A172 (cell line): ENCODE measurements at places on chromosomes 6 and 20.

DNA sequence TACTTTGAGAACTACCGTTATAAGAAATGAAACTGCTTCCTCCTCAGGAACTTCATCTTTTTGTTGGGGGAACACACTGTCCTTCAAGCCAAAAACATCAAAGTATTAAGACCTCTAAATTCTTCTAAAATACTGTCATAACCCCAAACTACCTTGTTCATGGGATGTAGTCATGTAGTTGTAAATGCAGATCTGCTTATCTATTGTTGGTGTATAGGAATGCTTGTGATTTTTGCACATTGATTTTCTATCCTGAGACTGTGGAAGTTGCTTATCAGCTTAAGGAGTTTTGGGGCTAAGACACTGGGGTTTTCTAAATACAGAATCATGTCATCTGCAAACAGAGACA lies 282.9 kb upstream of the RUNX2 start:
- no peak for DNase-seq

DNA sequence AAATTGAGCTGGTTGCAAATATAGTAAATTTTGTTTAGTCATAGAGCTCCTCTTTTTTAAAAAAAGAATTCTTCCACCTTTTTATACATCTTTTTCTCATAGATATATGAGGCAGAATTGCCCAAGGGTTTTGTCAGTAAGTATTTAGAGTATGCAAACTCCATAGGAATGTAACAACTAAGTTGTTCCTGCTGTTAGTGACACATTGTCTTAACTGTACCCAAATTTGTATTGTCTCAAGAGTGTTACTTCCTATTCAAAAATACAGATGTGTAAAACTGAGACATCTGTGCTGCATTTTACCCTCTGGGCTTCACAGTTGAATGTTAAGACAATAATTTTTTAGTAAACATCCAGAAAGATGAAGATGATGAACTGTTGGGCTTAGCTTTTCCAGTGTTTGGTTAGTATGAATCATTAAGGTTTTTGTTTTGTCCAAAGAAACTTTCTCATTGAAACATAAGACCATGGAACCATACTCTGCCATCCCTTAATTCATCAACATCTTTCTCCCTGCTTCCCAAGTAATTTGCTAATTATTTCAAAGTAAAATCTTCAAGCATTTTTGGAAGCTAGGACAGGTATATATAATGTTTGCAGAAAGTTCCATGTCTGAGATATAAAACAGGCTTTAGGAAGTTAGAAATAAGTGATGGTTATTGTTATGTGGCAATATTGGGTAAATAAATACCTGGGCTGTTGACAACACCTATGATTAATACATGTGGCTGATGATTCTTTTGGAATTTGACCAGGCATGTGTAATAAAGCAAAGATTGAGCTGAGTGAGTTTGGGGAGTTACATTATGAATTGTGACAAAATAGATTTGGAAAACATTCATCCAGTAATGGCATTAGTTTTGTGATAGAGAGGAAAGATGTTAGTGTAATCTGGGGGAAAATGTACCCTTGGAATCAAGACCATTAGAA lies 11.2 kb downstream of the OGFRL1 start:
- DNase-seq, result no peak

DNA sequence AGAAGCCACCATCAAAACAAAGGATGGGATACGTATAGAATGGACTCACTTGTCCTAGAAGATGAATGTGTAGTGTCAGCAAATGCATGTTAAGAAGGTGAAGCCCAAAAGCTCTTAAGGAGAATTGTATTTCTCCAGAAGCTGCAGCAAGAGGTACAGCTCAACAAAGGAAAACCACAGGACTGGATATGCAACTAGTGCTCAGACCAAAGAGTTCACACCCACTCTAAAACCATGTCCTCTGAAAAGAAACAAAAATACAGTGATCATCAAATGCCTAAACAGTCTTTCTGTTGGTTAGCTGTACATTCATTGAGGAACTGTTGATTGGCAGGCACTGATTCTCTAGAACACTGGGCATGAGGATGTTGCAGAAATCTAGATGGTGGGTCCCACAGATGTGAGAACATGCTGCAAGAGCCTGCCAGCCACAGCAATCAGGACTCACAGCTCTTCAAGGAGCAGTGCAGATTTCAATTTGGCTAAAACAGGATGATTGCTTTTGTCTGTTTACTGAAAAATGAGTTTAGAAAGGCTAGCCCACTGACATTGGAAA lies 94.6 kb downstream of the COL9A1 start:
- no peak for DNase-seq

- DNase-seq, result no peak
These were observed 31.8 kb downstream of the SNX14 start for GRCh38 chr6:85561750-85562357.

DNA sequence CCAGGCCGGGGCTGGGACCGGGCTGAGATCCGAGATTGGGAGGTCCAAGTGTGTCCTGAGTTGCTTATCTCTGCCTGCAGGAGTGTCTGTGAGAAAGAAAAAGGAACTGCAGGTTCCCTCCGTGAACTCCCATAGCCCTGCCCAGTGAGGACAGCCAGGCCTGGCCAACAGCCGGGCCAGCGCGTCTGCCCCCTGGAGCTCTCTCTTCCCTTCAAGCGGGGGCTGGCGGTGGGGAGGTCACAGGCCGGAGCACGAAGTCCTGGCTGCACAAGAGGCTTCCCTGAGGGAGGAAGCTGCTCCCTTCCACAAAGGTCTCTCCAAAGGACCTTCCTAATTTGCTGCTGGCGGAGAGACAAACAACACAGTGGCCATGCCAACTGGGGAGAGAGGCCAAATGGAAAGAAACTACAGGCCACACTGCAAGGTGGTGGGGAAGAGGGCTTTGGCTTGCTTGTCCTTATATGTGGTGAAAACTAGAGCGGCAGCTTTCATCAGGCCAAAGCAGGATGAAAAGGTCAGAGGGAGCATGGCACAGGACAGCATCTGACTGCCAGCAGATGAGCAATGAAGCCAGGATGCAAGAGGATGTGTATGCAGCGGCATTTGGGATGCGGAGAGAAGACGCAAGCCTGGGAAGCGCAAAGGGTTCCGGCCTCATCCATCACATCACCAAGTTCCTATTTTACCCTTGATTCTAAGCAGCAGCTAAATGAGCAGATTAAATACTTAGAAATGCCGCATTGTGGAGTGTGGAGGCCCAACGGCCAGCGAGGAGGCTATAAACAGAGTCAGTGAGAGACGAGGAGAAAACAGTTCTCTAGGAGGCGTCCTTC lies 260.0 kb downstream of the ERMARD start:
- DNase-seq, result no peak

- no peak for DNase-seq
These were observed 61.6 kb downstream of the SNAP25 start for GRCh38 chr20:10280018-10280908.

- DNase-seq, result no peak
These were observed 6.3 kb upstream of the GJA1 start for GRCh38 chr6:121428872-121429756.

- no peak for DNase-seq
These were observed 6.2 kb downstream of the CSE1L start for GRCh38 chr20:49052334-49052733.

- peak; percentile 3 for DNase-seq
These were observed 970.5 kb upstream of the SLC35B3 start for GRCh38 chr6:9405825-9406224.

- peak; percentile 83 for DNase-seq
These were observed 418.6 kb downstream of the CDKAL1 start for GRCh38 chr6:20952699-20953474.

DNA sequence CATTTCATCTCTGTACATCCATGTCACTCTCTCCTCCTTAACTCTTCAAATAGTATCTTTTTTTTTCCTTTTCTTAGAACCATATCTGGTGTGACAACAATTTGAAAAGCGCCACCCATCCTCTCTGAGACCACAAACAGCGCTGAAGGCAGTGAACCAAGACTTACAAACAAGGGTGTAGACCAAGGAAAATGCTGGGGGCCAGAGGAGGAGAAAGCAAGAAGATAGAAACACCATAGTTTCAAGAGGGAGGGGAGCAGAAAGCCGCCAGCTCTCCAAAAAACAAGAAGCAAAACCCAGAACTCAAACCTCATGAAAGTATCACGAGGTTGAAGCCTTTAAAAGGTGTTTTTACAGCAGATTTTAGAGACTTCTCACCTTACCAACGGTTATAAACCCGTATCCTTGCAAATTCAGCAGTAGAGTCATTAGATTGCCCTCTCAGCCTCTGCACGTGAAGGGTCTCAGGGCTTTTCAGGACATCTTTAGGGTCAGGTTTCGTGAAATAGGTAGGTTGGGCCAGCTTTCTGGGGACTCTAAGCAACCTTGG lies 13.3 kb upstream of the RIPOR2 start:
- no peak for DNase-seq

- DNase-seq, result peak; percentile 10
These were observed 59.8 kb downstream of the SOD2 start for GRCh38 chr6:159633196-159633595.

GRCh38 chr6:155693573-155694418 lies 238.2 kb upstream of the NOX3 start:
- no peak for DNase-seq

DNA sequence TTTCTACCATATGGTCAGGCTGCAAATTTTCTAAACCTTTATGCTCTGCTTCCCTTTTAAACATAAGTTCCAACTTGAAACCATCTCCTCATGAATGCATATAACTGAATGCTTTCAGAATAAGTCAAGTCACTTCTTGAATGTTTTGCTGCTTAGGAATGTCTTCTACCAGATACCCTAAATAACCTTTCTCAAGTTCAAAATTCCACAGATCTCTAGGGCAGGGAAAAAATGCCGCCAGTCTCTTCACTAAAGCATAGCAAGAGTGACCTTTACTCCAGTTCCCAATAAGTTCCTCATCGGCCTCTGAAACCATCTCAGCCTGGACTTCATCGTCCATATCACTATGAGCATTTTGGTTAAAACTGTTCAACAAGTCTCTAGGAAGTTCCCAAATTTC lies 1011.2 kb upstream of the CITED2 start:
- no peak for DNase-seq

GRCh38 chr6:26198722-26199056 lies 111.5 kb downstream of the HFE start:
- DNase-seq, result no peak

- DNase-seq, result no peak
These were observed 13.5 kb downstream of the THBS2 start for GRCh38 chr6:169240125-169240524.

- no peak for DNase-seq
These were observed 35.0 kb upstream of the ENTPD6 start for GRCh38 chr20:25160467-25160866.

- DNase-seq, result no peak
These were observed 6.4 kb downstream of the EDN1 start for GRCh38 chr6:12296604-12297003.

DNA sequence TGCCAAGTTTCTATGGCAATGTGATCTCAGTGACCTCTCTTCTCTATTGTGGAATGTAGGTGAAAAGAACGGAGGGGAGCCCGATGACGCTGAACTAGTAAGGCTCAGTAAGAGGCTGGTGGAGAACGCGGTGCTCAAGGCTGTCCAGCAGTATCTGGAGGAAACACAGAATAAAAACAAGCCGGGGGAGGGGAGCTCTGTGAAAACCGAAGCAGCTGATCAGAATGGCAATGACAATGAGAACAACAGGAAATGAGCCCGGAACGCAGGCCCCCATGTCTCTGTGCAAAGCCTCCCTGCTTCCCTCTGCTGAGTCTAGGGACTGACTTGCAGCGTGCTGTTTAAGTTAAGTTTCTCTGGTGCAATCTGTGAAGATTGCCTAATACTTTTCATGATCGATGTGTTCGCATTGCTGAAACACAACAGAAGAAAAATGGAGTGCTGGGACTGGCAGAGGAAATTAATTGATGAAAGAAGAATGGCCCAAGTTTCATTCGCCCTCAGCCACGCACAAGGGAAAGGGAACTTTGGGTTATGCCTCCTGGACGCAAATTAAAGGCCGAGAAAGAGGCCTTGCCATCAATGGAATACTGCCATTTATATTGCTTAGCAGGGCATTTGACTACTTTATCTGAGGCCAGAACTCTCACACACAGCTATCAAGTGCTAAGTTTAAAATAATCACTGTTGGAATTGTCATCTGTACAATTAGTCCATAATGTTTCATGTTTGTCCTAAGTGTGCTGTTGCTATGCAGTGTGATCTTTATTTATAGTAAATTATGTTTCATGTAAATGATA lies 146.4 kb downstream of the AKAP7 start:
- no peak for DNase-seq

DNA sequence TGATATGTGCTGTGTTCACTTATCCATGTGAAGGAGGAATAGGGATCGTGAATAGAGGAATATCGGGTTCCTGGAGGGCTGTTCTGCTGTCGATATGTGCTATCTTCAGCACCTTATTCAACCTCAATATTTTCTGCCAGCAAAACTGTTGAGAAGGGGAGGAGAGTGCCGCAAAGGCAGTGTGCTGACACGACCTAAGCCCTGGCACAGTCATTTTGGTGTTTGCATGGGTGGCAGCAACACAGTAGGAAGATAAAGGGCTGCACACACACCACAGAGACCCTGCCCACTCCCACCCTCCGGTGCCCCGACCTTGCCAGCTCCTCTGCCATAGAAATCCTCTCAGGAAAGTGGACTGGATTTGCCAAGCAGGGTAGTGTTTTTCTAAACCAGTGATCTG lies 47.0 kb downstream of the ZDHHC14 start:
- DNase-seq, result no peak

- DNase-seq, result no peak
These were observed 46.1 kb upstream of the GFRAL start for GRCh38 chr6:55281215-55281614.

- DNase-seq, result no peak
These were observed 215.6 kb upstream of the HEY2 start for GRCh38 chr6:125533710-125534397.

GRCh38 chr6:108676555-108676954 lies 115.8 kb downstream of the FOXO3 start:
- no peak for DNase-seq

DNA sequence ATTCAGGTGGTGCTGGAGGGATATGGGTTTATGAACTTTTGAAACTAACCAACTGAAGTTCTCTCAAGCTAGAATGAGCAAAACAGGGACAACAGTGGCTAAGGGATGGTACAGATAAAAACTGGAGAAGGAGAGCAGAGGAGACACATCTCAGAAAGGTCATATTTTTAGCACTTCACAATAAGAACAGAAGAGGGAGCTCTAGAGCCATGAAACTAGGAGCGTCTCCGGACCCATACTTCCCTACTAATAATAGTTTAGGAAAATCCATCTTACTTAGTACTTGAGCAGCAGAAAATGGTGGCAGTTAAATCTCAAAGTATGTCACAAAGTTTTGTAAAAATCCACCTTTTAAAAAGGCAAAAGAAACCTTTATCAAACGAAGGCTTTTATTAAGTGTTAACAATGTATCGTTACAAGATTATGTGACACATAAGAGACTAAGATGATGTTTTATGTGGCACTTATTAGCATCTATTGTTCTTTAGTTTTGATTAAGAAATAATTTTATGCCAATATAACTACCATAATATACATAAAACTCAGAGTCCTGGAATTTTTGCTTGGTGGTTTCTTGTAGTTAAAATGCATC lies 278.6 kb downstream of the TBC1D32 start:
- DNase-seq, result peak; percentile 54

DNA sequence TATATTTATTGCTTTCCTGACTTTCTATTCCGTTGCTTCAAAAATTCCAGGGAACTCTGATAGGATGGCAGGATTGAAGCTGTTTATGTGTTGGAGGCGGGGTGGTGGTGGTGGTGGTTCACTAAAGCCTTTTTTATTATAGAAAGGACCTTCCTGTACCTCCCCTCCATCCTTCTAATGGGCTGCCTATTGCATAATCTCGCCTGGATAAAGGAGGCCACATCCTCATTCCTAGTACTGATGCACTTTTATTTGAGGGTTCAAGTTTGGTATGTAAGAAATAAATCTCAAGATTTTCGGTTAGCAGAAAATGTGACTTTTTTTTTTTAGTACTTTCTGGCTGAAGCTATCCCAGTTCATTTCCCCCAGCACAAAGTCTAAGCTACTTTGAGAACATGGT lies 18.7 kb upstream of the CTAGE9 start:
- DNase-seq, result no peak
